ENCODE measurements at places on chromosomes 2 and 18. TPM values are rescaled to one million over a fixed set of nuclear protein-coding genes. Genes with fewer than 3 reads are reported as not detected.

The ANKRD30B gene
- polyA plus RNA-seq = not detected

The KIF3C gene
- polyA plus RNA-seq = 0.36 TPM

GRCh38 chr2:68045342-68045741 lies 17.5 kb downstream of the C1D start:
- DNase-seq = no peak

DNA sequence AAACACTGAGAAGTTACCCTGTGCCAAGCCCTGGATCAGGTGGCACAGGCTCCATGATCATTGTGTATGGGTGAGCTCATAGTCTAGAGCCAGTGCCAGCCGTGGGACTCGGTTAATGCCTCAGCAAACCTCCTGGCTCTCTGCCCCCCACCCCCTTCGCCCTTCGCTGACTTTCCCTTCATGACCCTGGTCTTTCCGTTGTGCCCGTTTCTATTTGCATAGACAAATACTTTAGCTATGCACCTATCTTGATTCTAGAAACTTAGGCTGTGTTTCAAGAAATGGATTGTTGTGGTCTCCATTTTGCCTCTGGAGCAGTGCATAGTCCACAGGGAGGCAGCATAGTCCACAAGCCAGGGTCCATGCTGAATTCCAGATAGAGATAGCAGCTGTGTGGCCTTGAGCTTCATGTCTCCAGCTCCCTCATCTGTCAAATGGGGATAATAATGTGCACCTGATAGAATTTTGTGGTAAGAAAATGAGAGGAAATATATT lies 44.8 kb upstream of the KDM3A start:
- peak; percentile 20 for DNase-seq

DNA sequence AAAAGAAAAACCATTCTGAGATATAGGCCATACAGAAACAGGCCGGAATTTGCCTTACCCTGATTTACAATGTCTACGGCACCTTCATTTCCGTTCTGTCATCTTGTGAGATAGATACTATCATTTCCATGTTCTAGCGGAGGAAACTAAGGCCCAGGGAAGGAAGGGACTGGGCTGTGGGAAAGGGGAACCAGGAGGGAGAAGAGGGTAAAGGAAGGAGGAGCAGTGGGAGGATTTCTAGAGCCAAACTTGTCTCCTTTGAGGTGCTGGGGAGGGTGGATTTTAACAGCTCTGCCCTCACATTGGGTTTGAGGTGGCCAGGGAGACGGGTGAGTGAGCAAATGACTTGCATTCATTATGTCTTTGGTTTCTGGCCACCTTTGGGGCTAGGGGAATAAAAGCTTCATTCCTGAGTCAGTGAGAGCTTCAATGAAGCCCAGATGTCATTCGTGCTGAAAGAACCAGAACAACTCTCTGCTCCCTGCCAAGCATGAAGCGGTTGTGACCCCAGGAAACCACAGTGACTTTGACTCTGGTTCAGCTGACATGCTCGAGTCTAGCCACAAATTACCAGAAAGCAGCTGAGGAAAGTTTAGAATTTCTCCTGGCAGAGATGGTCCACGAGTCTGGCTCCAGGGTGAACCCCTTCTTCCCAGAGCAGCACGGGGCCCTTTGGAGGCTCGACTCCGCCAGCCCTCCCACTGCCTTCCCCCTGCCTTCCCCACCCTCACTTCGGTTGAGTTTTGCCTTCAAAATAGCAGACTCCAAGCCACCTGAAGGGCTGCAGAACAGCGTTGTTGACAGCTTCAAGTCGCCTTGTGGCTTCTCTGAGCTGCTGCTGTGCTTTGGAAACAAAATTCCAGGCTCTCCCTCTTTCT lies 3.8 kb downstream of the ACTG2 start:
- DNase-seq = no peak

GRCh38 chr18:70374154-70374553 lies 85.3 kb downstream of the SOCS6 start:
- no peak for DNase-seq

GRCh38 chr2:41576423-41576822 lies 471.4 kb upstream of the PKDCC start:
- DNase-seq = no peak

- peak; percentile 65 for DNase-seq
Observed at GRCh38 chr2:38106405-38107094, 30.6 kb upstream of the CYP1B1 start.

DNA sequence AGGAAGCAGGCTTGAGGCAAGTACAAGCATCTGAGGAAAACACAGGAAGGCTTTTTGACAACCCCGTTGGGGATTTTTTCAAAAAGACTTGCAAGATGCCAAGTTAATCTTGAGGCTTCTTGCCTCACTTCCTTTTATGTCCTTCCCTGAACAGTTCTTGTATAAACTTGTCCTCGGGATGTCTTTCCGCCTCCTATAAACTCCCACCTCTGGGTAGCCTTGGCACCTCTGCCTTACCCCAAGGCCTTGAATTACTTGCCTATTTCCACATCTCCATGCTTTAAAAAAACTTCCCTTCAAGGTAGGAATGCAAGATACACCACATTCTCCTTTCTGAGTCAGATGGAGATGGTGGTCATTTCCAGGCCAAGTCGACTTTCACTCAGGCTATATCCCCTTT lies 106.4 kb upstream of the RBBP8 start:
- DNase-seq = no peak

GRCh38 chr2:33526132-33526531 lies 49.7 kb downstream of the RASGRP3 start:
- no peak for DNase-seq

DNA sequence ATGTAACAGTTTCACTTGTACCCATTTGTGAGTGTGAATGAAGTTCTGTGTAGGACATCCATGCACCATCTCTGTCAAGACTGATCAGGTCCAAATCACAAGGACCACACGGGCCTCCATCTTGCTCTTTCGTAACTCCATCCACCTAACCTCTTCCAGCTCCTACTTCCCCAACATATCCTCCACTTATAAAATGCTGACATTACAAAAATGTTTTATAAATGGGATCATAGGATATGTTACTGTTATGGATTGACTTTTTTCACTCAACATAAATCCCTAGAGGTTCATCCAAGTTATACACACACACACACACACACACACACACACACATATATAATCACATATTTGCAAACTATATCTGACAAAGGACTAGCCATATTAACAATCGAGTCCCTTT lies 476.8 kb downstream of the ZNF516 start:
- no peak for DNase-seq

Measured in CD14-positive monocyte (primary cell).